ENCODE measurements at places on chromosomes 7 and 10.

DNA sequence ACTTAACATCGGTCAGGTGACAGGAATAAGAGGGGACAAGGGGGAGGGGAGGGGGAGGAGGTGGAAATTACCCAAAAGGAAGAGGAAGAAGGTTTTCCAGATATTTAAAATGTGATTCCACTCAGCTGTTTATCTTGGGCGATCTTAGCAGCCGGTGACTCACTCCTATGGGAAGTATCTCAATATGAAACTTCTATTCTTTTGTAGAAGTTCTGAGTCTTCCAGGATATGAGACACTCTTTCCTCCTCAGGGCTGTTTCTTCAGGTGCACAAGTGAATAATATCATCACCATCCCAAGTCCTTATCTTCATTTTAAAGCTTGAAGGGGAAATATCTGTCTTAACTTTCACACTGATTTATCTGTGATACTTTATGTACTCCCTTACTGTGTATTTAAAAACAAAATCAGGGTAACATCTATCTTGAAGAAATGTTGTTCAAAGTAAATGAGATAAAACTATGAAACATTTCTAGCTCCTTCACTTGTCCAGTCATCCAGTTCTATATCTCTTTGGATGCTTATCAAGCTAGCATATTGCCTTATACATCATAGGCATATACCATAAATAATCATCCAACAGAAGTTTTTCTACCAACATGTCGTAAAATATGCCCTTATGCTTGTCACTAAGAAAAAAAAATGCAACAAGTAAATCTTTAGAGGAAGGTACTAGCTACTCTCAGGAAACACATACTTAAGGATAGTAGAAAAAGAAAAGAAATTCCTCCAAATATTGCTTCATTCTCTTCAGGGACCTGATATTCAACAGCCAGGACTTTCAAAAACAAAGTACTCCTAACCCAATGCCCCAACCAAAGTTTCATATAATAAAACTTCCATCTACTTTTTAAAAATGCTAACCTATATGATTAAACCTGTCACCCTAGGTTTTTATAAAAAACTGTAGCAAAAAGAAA, 13.7 kb downstream of the DOCK4 start:
- no peak for DNase-seq

- no peak for DNase-seq
These were observed 32.0 kb upstream of the ELN start for GRCh38 chr7:73995821-73996511.

DNA sequence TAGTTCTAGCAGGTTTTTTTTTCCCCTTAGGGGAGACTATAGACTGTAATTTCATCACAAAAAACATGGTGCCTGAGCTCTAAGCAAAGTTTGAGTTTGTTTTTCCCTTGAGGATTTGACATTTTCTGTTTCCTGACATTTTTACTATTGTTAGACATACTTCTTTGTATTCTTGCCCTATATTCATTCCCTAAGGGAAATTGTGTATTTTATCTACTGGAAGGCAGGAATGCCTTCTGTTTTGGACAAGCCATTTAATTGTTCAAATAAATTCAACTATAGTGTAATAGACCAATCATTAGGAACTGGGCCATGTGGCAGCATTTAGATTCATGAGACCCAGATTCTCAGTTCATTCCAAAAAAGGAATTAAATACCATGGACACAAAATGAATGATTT, 335.0 kb downstream of the EXOC4 start:
- DNase-seq = no peak

GRCh38 chr7:1883834-1884582, 213.9 kb downstream of the ELFN1 start:
- no peak for DNase-seq

GRCh38 chr7:95875519-95875918, 103.2 kb downstream of the DYNC1I1 start:
- no peak for DNase-seq

DNA sequence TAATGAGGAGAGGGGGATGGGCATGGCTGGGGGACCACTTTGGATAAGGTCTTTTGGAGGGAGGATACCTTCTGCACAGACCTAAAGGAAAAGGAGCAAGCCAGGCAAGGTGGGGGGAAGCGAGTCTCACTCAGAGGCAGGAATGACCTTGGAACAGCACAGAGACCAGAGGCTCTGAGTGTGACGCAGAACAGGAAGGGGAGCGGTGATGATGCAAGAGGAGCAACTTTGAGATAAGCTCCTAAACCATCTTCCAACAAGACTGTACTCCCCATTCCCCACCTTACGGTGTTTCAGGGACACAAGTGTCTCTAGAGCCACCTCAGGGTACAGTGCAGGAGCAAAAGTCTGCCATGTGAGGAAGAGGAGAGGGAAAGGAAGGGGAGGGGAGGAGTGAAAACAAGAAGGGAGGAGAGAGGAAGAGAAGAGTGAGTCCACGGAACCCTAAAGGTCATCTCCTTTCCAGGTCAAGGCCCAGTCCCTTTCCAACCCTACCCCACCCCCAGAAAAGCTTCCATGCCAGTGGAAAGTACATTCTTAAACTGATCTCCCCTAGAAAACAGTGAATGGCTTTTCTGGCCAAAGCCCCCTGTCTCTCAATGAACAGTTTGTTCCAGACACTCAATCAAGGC, 54.1 kb downstream of the JAZF1 start:
- no peak for DNase-seq

DNA sequence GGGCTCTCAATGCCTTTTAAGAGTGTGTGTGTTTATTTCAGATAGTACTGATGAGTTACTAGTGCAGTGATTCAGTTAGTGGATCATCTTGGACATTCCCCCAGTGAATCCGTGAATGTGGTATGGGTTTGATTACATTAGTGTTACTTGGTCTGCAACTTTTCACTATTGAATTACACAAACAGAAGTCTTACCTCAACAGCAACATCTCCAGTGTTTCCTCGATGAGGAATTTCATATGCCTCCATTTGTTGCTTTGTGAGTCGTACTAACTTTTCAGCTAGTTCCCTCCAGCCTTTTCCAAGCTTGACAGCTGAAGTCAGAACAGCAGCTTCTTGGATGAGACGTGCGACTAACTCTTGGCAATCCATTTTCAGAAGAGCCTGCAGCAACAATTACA, 63.2 kb downstream of the MACC1 start:
- no peak for DNase-seq

- DNase-seq = no peak
These were observed 4.8 kb downstream of the PTF1A start for GRCh38 chr10:23196915-23197314.

DNA sequence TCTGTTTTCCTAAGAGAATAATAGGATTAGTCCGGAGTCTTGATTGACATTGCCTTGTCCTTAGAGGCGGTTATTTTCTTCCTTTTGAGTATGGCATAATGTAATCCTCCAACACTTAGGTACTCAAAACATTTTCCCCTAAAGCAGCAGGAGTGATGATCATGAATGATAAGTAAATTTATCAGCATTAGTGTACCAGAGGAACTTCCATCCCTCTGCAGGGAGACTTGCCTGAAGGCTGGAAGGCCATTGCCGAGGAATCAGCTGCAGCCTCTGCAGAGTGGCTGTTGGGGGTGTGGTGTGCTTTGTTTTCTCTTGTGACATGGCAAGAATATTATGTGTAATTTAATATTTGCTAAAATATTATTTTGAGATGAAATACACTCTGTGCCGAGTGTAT, 56.8 kb downstream of the RAB11FIP2 start:
- no peak for DNase-seq

GRCh38 chr7:107044347-107045194, at the start of gene PRKAR2B:
TSS of gene PRKAR2B (plus strand) at chr7:107044705. CDS start at chr7:107044908, 203 bp downstream.
- peak; percentile 92 for DNase-seq

- no peak for DNase-seq
These were observed 174.8 kb upstream of the FZD1 start for GRCh38 chr7:91089382-91089963.

- DNase-seq = no peak
These were observed 105.9 kb upstream of the SDK1 start for GRCh38 chr7:3195160-3195559.

DNA sequence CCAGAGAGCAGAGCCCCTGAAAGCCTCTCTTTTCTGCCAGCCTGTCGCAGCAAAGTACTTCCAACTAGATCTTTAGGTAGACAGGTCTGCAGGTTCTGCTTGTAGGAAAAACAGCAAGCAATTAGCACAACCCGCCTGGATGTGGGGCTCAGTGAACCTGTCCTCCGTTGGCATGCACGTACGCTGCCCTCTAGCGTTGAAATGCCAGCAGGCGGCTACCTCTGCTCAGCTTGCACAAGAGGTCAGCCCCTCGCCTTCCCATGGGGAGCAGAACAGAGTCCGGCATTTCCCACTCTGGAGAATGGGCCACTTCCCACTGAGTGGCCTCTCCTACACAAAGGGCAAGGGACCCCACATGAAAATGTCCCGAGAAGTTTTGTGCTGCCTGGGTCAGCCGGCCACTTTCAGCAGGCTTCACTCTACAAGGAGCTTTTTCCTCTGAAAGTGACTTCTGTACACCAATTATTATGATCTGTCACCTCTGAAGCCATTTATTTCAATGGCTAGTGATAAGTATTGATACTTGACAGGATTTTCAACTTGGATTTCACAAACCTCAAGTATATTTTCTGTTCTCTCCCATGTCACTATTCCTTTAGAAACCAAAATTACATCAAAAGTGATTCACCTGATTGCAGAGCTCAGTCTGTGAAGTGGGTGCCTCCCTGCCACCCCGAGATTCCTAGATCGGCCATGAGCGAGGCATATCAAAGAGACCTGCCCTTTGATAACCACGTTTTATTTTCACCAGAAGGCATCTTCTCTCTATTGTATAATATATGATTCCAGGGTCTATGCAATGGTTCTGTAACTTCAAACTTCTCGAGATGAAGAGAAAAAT, 56.7 kb downstream of the JCAD start:
- peak; percentile 84 for DNase-seq

GRCh38 chr7:21200503-21200902, 227.4 kb upstream of the SP4 start:
- DNase-seq = no peak

GRCh38 chr7:75639071-75639885, 99.5 kb downstream of the HIP1 start:
- DNase-seq = peak; percentile 91

DNA sequence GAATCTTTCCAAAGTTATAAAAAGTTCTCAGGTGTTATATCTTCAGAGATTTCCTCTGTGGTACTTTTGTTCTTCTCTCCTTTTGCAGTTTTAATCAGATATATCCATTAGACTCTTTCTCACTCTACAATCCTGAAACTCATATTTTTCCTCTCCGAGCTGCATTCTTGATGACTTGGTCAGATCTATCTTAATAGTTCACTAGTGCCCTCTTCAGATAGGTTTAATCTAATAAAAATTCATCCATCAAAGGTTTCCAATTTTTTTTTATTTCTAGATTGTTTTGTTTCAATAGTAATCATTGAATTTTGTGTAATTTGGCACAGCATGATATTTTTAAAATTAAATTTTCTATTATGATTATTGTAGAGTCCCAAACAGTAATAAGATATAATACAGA, 21.8 kb upstream of the DGKB start:
- no peak for DNase-seq

- DNase-seq = no peak
These were observed 22.4 kb downstream of the DNAJC12 start for GRCh38 chr10:67815571-67816059.

DNA sequence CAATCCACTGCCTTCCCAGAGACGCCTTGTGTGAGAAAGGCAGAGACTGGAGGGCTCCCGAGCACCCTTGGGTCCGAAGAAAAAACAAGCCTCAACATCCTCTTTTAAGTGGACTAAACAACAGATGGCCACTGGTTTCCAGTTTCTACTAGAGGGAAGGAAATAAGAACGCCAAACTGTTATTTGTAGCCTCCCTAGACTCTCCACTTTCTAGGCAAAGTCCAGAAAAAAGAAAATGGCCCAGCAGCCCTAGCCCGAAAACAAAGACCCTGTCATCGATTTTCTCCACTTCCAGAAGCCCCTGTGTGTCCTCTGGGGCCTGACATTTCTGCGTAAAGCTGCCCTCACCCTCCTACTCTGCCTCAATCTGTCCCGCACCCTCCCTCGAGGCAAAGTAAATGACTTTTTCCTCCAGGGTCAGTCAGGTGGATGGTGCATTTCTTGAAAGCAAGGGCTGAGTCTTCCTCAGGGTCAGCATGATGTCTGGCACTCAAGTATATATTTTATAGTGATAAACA, 6.0 kb downstream of the RGS10 start:
- DNase-seq = no peak

- DNase-seq = no peak
These were observed 31.7 kb downstream of the GALNTL5 start for GRCh38 chr7:151987748-151988529.

DNA sequence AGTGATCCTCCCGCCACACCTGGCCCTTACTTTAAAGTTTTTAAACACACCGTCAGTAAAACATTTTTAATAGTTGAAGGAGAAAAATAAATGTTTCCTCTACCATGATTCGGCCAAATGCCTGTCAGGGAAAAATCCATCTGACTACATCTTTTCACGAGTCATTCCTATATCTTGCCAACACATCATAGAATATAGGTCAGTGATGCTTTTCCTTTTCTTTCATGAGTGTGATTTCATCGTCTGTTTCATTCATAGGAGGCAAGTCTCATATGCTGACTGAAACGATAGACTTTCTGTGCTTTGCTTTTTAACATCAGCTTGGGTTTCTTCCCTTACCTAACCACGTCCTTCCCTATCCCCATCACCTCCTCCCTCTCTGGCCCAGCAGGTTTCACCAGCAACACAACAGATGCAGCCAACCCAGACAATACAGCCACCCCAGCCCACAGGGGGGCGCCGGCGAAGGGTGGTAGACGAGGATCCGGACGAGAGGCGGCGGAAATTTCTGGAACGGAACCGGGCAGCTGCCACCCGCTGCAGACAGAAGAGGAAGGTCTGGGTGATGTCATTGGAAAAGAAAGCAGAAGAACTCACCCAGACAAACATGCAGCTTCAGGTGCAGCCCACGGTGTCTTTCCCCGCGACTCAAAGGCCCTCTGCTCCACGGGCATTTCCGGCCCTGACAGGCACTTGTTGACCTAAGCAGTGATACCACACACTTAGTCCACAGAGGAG, 149.2 kb downstream of the TRIL start:
- DNase-seq = no peak

DNA sequence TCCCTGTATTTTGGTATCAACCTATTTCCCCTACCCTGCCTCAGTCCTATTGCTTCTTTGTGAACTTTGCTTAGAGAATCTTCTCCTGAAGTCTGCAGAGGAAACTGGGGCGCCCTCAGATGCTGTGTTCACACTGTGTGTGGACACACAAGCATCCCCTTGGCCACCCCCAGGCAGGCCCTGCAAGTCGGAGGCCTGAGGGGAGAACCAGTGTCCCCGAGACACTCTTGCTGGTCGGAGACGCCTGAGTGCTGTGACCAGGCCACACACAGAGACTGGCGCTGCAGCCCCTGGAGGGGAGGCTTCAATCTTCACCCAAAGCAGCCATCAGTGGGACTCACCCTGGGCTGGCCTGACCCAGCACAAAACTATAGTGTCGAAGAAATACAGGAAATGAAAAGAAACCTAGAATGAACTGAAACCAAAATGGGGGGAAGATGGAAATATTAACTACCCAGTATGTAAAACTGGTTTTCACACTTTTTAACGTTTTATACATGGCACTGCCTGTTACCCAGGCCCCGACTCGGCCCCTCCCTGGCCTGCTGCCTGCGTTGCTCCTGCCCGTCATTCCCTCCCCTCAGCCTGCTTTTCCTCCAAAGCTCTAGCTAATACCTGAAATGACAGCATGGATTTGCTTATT, 48.4 kb upstream of the FAM20C start:
- no peak for DNase-seq

GRCh38 chr10:119418362-119418761, 124.2 kb downstream of the RGS10 start:
- no peak for DNase-seq

GRCh38 chr10:133273534-133274143, 3.0 kb downstream of the ADAM8 start:
- DNase-seq = no peak

GRCh38 chr10:32582946-32583345, 137.0 kb downstream of the CCDC7 start:
- DNase-seq = no peak

All from ecto neural progenitor cell (in vitro differentiated cells).